COLO829 (cell line): ENCODE measurements at places on chromosomes 7 and 10.

GRCh38 chr10:77410523-77410922 is 227.1 kb downstream of the KCNMA1 start:
- DNase-seq: no peak

DNA sequence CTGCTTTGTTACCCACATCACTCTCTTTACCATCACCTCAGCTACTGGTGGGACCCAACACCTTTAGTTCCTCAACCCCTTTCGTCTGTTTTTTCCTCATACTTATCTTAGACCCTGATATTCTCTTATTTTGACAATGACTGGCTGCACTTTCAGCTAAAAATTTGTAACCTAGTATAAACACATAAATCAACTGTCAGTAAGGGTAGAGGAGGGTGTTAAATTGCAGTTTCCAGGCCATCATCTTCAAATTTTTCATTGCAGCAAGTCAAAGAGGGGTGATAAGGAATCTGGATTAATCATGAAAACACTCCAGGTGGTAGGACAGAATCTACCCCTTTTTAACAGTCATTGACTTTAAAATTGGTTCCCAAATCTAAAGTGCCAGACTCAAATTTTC is 27.9 kb downstream of the SEMA3D start:
- DNase-seq: no peak

DNA sequence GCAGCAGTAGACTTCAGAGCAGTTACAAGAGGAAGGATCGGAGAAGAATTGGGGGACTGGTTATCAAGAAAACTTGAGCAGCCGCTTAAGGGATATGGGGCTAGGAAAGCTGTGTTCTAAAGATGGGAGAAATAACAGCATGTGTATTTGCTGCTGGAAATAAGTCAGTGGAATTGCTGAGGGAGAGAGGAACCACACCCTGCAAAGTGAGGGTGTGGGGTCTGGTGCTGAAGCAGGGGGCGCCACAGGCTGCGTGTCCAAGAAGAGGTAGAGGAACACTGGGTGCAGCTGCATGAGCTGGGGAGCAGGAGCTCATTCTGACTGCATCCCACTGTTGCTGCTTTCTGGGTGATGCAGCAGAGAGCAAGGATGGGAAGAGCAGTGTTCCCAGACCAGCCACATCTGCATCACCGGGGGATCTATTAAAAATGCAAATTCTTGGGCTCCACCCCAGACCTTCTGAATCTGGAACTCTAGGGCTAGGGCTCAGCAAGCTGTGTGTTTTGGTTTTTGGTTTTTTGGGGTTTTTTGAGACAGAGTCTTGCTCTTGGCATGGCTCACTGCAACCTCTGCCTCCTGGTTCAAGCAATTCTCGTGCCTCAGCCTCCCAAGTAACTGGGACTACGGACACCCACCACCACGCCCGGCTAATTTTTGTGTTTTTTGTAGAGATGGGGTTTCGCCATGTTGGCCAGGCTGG is 97.1 kb upstream of the DNAJB6 start:
- DNase-seq: no peak

DNA sequence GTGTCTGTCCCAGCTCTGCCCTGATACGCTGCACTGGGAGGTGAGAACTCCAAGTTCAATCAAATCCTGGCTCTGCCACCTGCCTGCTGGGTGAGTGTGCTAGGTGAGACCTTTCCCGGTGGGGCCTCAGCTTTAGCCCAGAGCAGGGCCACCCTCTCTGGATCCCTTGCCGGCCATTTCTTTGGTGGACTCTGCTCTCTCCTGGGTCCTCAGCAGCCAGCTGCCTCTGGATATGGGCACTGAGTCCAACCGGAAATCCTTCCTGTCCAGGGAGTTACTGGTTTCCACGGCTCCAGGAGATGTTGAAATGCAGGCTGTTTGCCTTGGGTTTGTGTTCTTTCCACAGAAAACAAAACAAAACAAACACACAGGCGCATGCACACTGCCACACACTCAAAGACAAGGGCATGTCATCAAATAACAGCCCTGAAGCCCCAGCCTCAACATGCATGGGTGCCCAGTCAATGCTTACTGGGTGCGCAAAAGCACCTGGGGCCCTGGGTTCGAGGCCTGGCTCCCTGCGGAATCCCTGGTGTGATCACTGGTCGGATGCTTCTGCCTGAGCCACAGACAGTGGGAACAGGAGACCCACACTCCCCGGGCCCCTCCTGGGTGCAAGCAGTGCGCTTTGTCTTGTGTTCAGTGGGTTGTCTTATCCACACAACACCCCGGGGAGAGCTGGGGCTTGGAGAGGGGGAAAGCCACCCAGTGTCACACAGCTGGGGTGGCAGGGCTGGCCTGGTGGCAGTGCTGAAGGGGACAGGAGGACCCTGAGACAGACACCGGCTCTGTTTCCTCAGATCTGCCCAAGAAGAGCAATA is 33.1 kb downstream of the PPIF start:
- no peak for DNase-seq

DNA sequence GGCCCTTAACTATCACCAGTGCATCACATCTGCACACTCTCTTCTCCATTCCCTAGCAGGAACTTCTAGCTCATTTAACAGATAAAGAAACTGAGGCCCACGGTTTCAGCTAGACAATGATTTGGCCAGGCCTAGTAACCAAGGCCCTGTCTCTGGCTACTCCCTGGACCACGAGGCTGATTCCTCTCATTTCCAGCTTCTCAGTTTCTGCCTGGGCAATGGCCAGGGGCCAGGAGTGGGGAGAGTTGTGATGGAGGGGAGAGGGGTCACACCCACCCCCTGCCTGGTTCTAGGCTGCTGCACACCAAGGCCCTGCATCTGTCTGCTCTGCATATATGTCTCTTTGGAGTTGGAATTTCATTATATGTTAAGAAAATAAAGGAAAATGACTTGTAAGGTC is 13.5 kb downstream of the AQP1 start:
- no peak for DNase-seq

DNA sequence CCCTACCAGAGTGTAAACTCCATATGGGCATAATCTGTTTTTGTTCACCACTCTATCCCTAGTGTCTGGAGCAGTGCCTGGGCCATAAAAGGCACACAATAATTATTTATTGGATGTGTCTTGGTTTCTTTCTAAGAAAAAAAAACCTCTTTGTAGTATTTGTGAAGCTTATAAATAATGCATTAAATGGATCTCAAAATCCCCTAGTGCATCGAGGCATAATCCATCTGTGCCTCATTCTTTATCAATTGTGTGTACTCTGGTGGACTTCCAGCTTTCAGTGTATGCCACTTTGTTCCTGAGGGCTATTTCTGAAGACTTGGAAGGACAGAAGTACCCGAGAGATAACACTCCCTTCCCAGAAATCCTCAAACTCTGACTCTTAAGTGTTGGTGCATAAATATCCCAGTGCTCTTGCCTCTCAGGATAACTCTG is 255.0 kb upstream of the PHYHIPL start:
- DNase-seq: no peak

DNA sequence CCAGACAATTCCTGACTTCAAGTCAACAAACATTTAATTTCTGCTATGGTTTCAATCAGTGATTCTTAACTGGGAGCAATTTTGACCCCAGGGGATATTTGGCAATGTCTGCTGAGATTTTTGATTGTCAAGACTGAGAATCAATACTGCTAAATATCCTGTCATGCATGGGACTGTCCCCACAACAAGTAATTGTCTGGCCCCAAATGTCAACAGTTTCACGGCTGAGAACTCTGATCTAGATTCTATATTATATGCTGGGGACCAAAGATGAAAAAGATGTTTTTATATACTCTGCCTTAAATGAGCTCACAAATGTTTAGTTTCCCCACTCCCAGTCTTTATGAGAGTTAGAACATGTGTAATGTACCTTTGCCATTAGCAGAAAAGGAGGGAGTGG is 19.2 kb downstream of the ANKRD7 start:
- DNase-seq: no peak

- peak; percentile 81 for DNase-seq
These were observed 287.1 kb upstream of the C7orf33 start for GRCh38 chr7:148303295-148304082.

DNA sequence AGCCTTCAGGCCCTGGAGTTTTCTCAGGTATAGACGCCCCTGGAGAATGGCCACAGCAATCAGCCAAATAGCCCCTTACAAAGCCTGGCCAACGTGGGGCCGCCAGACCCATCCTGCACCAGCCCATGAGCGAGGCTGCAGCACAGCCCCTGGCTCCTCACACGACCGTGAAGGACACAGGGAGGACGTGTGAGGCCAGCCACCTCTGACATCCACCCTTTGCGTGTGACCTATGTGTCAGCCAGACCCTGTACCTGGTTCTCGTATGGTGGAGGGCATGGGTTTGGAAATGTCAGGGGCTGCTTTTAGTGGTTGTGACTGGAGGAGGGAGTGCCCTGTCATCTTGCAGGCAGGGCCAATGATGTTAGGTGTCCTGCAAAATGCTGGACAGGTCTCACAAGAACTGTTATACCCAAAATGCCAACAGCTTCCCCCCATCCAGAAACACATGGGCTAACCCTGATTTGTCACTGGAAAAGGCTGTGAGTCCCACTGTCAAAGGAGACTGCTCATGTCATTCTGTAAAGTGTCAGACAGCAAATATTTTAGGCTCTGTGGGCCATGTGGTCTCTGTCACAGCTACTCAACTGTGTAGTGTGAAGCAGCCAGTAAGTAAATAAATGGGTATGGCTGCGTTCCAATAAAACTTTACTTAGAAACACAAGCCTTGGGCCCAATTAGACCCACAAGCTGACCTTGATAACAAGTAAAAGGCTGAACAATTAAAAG is 30.0 kb downstream of the NOD1 start:
- DNase-seq: no peak

DNA sequence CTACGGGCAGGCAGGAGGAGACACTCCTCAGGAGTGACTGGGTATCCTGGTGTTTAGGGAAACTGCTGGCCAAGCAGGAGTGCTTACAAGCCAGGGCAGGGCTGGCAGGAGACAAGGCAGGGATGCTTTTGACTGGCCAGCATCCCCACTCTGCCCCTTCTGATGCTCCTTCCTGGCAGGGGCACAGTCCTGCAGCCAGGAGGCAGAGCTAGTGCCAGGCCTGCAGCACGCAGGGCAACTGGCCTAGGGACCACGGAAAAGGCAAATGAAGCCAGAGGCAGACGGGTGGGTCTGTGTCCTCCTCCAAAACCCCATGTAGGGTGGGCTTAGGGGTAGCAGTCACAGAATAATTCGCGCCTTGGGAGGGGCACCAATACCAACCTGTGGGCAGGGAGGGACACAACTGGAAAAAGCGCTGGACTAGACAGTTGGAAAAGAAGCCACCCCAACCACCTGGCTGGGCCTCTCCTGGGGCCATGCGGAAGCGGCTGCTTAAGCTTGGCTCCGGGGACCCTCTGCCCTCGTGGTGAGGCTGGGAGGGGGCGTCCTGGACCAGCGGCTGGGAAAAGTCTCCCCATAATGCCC is 4.8 kb downstream of the IMPDH1 start:
- no peak for DNase-seq

GRCh38 chr10:29730458-29730857 is 95.7 kb upstream of the SVIL start:
- DNase-seq: no peak

- no peak for DNase-seq
These were observed 676.9 kb downstream of the GATA3 start for GRCh38 chr10:8731121-8732095.

GRCh38 chr10:33234831-33235237 is 99.6 kb downstream of the NRP1 start:
- no peak for DNase-seq

DNA sequence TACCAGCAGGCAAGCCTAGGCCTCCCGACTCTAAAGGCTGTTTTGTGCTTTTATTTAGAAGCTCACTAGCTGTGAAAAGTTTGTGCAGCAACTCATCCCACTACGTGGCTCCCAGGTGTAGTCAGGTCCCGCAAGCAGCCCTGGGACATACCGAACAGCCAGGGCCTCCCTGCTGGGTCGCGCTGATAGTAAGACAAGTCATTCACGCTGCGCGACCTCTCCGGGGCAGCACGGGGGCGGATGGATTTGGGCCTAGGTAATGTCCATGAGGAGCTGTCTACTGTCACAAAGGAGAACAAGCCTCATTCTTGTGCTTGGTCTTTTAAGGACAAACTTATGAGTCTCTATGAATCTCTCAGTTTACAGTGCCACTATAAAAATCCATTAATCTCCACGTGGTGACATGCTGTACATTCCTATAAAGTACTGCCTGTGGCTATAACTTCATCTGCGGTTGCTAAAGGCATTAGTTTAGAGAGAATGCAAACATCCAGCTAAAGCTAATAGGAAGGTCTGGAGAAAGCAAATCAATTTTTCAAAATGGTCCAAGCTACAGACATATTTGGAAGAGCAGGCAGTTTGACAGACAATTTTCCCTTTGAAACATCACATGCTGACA is 546.8 kb downstream of the PHTF2 start:
- no peak for DNase-seq

GRCh38 chr7:104980841-104981671 is 32.9 kb upstream of the KMT2E start:
- peak; percentile 85 for DNase-seq

DNA sequence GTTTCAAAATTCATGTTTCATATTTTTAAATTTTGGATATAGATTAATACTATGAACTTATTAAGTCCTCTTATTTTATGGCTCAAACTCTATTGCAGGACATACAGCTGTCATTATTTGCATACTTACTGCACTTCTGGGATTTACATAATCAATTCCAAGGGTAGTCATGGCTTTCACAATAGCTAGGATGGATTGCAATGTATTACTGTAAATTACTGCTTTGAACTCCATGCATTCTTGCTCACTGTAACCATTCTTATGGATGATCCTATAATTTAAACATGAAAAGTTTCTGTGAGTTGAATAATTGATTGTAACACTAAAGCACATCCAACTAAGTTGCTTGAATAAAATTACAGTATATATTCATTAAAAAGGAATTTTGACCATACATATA is 23.5 kb downstream of the GNAT3 start:
- no peak for DNase-seq

DNA sequence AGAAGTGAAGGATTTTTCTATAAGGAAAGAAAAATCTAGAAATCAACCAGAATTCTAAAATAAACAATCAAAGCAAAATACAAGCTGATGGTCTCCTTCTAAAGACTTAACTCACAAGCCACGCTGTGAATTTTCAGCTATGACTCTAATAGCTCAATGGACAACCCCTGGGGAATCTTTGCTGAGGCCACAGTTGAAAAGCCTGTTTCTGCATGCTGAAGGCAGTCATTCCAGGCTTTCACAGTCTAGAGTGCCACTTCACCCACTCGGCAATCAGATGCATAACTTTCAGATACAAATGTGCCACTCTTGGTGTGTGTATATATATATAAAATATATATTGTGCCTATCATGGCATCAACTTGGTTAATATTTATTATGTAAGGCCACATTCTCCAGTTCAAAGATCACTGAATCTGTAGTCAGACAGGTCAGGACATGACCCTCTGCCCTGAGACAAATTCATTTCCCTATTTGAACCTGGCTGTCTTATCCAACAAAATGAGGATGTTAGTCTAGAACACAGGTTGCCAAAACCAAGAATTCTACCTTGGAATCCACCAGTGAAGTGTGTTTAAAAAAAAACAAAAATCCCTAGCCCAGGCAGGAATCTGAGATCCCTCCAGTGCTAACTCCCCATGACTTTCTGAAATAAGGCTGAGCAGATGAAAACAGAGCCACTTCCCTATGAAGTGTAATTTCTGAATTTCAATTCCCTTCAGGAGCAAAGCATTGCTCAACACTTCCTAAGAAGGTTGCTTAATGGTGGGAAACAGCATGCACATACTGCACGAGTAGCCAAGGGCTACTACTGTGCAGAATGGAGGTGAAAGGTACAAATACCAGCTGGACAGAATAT is 9.9 kb downstream of the LIPA start:
- DNase-seq: no peak

GRCh38 chr7:92013611-92014010 is 72.9 kb downstream of the AKAP9 start:
- peak; percentile 96 for DNase-seq
